ENCODE measurements at places on chromosomes 4 and X.

DNA sequence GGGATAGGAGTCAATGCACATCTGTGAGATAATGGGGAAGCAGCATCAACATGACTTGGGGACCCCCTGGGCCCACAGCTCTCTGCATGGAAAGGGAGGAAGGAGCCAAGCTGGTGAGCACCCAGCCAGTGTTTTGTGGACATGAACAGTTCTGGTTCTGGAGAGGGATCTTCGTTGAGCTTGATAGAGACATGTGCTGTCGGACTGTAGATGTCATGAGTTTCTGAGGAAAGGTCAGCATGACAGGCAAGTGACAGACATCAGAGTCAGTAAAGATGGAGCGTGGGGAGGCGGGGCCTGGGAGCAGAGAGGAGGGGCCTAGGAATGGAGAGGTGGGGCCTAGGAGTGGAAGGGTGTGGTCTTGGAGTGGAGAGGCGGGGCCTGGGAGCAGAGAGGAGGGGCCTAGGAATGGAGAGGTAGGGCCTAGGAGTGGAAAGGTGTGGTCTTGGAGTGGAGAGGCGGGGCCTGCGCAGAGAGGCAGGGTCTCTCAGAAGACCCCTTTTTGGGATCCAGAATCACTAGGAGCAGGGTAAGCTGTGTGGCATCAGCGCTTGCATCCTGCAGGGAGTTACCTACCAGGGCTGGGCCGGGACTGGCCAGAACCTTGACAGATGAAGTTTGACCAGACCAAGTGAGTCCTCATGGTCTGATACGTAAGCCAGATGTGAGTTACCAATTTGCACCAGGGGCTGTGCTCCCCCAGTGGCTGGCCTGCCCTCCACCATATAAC lies 33.7 kb downstream of the PIGG start:
- DNase-seq: no peak

GRCh38 chr4:173538909-173539445 lies 8.9 kb upstream of the HAND2 start:
- no peak for DNase-seq

DNA sequence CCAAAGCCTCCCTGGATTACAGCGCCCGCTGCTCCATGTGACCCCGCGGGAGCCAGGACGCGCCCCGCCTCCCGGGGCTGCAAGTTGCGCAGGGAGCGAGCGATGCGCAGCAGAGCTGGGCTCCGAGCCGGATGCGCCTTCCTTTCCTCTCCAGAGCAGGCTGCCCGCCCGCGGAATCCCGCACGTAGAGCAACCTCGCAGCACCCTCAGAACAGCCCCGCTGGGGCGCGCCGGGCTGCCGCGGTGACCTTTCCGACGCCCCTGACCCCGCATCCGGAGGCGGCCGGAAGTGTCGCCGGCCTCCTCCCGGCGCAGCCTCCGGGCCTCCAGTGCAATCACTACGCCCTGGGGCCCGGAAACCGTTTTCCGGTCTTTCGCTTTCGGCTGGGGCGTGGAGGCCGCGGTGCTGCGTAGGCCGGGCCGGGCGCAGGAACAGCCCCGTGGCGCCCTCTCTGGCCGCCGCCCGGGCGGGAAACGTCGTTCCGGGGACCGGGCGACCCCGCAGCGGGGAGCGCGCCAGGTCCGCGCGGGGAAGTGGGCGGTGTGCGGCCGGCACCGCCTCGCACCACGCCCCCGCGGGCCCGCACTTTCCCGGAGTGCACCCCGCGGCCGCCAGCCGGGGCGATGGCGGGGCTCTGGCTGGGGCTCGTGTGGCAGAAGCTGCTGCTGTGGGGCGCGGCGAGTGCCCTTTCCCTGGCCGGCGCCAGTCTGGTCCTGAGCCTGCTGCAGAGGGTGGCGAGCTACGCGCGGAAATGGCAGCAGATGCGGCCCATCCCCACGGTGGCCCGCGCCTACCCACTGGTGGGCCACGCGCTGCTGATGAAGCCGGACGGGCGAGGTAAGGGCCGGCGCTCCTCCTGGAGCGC lies at the start of gene CYP4V2:
Gene CYP4V2, plus strand, starts transcription at position 368 of the 866 bp plus-strand sequence. Its CDS starts 257 bp downstream, at position 625.
- peak; percentile 77 for DNase-seq

DNA sequence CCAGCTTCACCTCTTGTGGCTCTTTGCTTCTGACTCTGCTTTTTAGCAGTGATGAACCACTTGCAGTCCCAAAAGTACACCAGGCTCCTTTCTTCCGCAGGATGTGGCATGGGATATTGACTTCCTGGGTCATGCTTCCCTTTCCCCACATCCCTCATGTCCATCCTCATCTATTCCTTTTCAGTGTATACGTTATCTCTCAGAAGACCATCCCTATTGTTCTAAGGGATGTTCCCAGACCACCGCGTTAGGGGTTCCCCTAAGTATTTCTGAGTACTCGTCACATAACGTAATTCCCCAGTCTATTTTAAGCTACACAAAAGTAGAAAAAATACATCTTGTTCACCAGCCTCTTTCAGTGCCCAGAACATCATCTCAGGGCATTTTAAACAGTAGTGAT lies 71.1 kb upstream of the NLGN4X start:
- no peak for DNase-seq

- DNase-seq: peak; percentile 41
These were observed 269.4 kb upstream of the SMIM31 start for GRCh38 chr4:164484551-164484950.

DNA sequence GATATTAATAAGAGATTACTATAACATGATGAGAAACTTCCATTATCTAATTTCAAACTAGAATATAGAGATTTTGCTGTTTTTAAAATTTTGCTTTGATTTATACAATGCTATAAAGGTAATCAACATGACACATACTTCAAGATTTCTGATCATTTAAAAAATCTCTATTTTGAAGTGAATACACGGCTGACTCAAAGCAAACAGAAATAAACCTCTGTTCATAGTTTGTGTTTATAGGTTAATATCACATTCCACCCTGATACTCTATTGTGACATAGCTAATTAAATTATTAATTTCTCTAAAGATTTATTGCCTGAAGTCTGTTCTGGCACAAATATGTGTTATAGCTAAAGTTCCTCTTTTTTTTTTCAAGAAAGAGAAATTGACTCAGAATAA lies 349.2 kb downstream of the TLL1 start:
- DNase-seq: no peak

DNA sequence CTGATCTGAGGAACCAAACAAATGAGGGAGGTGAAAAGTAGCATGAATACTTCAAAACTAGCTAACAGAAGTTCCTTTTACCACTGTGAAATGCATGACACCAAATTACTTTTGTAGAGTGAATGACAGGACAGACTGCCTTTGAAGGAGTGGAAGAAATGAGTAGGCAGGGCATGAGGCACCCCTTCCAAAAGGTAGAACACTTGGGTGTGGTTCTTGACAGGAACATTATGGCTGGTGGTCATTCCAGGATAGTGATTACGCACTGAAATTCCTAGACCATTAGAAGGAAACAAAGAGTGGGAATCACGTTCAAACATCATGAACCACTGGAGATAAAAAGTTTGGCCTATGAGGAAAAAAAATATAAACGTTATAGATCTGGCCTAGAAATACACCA lies 4.9 kb downstream of the HUWE1 start:
- no peak for DNase-seq

GRCh38 chr4:152246659-152247058 lies 289.2 kb downstream of the FBXW7 start:
- no peak for DNase-seq

- DNase-seq: peak; percentile 24
These were observed 118.0 kb upstream of the WDFY3 start for GRCh38 chr4:85084371-85085094.

DNA sequence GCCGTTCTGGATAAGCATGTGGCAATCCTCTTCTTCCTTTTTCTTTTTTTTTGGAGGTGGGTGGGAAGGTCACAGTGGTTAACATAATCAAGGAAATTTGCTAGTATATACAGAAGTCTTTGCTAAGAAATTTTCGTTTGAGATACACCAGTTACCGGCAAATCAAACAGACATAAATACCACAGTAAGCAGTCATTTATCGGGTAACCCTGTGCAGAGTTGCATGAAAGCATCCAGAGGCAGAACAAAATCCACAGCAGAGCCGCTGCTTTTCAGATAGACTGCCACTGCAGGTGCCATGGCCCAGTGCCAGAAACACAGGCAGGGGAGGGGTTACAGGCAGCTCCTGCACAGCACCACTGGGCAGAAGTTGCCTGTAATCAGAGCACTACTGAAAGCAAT lies 179.1 kb upstream of the MAB21L2 start:
- DNase-seq: peak; percentile 47
